Stromal cell of bone marrow (primary cell): ENCODE measurements at places on chromosomes 7 and 10.

DNA sequence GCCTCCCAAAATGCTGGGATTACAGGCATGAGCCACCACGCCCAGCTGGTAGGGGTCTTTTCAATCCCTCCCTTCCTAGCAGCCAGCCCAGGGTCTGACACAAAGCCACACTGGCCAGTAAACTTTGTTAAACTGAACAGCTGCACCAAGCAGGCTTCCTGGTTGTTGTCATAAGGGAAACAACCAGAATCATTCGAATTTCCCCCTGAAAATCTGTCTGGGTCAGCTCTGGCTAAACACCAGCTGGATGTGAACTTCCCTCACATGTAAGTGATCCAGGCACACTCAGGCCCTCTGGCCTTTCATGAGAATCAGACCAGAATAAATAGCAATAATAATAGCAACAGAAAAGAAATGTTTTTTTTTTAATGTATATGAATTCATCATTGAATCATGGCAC, 7.4 kb downstream of the IMPDH1 start:
- DNase-seq = no peak

DNA sequence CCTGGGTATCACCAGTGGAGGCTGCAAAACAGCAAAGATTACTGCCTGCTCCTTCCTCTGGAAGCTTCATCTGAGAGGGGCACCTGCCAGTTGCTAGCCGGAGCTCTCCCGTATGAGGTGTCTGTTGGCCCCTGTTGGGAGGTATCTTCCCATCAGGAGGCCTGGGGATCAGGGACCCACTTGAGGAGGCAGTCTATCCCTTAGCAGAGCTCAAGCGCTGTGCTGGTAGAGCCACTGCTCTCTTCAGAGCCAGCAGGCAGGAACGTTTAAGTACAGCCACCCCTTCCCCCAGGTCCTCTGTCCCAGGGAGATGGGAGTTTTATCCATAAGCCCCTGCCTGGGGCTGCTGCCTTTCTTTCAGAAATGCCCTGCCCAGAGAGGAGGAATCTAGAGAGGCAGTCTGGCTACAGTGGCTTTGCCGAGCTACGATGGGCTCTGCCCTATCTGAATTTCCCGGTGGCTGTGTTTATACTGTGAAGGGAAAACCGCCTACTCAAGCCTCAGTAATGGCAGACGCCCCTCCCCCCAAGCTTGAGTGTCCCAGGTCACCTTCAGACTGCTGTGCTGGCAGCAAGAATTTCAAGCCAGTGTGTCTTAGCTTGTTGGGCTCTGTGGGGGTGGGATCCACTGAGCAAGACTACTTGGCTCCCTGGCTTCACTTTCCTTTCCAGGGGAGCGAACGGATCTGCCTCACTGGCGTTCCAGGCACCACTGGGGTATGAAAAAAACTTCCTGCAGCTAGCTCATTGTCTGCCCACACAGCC, 19.6 kb downstream of the SEMA3E start:
- no peak for DNase-seq

GRCh38 chr10:36489611-36490228, 635.7 kb upstream of the ANKRD30A start:
- peak; percentile 93 for DNase-seq

- no peak for DNase-seq
Observed at GRCh38 chr10:45257600-45257999, 57.8 kb downstream of the OR13A1 start.

- no peak for DNase-seq
Observed at GRCh38 chr10:59830601-59831259, 75.6 kb downstream of the CCDC6 start.

DNA sequence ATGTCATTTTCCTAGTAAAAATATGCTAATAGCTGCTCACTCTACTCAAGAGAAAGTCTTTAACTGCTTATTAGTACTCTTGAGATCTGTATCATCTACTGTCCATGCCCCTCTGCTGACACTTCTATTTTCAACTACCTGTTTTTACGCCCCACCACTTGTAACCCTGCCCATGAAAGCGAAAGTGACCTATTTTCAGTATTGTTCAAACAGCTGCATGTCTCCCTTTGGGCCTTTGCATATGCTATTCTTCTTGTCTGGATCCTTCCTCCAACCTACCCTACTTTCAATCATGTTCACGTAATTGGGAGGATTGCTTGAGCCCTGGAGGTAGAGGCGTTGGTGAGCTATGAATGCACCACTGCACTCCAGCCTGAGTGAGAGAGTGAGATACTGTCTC, 1481.3 kb downstream of the GATA3 start:
- no peak for DNase-seq

DNA sequence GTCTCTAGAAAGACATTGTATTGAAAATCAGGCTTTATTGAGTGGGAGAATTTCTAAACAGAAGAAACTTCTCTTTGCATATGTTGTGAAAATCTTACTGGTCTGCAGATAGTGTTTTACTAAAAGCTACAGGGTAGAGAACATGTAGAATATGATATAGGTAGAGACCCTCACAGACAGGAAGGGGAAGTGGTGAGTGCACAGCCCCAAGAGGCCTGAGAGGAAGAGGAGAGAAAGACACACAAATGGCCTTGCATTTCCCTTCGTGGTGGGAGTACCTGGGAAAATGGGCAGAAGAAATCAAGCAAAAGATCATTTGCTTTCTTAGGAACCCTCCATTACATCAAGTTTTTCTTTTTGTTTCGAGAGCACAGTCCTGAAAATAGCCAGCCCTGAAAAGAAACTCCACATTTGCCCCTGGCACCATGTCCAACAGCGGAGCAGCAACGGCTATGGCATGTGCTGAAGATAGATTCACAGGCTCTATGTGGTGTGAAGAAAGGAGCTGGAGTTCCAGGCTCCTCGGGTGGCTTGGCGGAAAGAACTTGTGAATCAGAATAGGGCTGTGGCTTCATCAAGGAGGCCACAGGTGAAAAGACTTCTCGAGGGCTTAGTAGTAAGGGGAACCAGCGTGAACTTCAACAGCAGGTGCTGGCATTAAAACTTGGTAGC, 143.5 kb downstream of the CALCR start:
- DNase-seq = no peak

- no peak for DNase-seq
Observed at GRCh38 chr7:140231771-140232491, 55.1 kb upstream of the KDM7A start.

DNA sequence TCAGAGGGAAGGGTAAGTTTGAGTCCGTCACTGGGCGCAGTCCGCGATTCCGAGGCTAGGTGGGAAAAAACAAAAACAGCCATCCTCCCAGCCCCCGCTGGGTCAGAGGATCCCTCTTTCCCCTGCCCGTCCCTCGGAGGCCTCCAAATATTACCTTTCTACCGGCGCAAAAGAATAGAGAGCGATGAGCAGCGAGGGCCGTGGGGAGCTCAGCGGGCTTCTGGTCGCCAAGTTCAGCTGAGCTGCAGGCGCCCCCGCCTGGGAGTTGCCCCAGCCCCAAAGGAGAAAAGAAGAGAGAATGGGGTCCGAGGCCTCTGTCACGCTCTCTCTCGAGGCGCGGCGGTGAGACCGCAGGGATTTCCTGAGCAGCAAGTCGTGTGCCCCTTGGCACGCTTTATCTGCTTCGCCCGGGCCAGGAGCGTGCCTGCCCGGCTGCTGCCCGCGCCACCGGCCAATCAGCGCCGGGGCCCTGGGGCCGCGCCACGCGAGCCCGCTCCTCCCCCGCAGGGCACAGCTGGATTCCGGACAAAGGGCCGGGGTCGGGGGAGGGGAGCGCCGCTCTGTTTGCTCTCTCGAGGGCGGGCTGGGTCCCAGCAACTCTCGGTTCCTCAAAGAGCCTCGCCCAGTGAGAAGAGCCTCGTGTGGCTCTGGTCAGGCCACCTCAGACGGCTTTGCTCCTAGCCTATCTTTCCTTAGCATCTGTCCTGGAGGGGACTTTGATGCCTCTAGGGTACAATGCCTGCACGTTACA, at the start of gene NEUROG3:
NEUROG3 (minus strand) TSS at position 367 of the 751 bp plus-strand sequence. CDS start 379 bp downstream, outside the sequence.
- no peak for DNase-seq

DNA sequence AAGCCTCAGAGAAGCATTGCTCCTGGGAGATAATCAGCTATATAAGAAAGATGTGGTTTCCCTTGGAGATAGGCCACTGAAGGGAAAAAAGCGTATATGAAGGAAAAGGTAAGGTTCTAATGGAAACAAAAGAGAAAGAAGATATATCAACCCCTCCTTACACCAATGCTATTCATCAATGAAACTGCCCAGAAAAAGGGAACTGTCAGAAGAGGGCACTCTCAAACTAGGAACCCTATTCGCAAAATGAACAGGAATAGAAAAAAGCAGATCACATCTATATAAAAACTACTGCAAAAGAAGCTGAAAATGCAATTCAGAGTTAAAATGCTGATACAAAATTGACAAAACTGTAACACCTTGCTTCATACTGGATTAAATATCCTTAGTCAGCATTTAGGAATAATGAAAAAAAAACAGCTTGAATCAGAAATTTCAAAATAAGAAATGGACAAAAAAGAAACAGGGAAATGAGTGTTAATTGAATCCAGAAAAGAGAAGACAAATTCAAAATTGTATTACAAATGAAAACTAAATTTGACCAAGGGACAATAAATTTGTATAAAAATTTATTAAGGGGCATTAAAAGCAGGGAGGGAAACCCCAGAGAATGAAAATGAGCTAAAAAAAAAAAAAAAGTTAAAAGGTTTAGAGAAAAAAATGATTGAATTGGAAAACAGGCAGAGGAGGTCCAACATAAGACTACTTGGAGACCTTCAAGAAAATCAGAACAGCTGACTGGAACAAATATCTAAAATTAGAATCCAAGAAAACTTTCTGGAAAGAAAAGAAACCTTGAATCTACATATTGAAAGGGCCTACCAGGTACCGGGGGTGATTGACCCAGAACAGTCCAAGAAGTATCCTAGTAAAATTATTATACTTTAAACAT, 17.9 kb downstream of the NHLRC2 start:
- DNase-seq = no peak

DNA sequence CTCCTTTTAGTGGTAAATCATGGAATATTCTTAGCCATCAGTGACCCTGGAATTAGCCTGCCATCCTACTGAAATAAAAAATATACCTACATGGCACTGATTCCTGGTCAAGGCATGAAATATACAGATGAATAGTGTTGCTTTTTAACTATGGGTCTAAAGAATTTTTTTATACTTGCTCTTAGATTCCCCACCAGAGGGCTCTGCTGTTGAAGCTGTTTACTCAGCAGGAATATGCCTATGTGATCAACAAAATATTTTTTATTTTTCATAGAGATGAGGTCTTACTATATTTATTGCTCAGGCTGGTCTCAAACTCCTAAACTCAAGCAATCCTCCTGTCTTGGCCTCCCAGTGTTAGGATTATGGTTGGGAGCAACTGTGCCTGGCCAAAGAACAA, 13.5 kb downstream of the ZC3HC1 start:
- DNase-seq = no peak

GRCh38 chr10:7117806-7118674, 292.8 kb downstream of the SFMBT2 start:
- DNase-seq = no peak

DNA sequence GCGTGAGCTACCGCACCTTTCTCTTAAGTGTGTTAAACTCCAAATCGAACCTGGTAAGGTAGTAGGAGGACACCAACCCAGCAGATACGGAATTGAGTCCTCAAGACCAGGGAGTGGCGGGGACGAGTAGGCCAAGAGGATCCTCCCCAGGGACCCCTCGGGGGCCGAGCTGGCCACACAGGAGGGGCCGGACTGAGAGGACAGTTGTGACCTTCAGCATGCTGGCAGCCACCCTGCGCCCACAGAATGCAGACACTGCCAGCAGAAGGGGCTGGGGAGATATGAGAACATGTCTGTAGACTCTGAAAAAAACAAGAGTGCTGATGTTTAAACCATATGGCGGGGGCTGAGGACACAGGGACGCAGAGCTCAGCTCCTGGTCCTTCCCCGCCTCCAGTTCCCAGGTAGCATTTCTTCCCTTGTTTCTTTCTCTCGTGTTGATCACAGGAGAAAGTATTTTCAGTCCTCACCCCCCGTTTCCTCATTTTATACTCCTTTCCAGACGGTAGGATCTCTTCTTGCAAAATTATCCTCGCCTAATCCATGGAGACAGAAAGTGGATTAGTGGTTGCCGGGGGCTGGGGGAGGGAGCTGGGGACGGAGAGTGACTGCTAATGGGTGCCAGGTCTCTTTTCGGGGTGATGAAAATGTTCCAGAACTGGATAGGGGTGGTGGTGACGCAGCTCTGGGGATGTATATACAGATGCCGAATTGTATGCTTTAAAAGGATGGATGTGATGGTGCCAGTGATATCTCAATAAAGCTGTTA, 11.5 kb upstream of the UNCX start:
- no peak for DNase-seq

DNA sequence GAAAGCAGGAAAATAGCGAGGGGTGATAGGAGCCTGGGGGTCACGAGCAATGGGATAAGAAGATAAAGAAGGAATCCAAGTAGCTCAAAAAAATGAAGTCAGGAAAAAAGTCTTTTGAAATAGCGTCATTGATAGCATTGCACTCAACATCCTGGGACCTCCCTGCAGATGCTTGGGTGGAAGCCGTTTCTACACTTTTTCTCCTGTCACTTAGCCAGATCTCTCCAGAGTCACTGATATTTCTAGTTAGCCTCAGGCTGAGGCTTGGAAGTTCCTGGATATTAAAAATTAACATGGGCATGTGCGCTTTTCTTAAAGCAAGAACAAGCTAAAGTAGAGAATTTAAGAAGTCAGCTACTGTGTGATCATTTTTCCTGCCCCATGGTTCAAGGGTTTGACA, 39.5 kb upstream of the CHST15 start:
- DNase-seq = no peak

GRCh38 chr7:85184599-85185423, 2.0 kb downstream of the SEMA3D start:
- DNase-seq = no peak

GRCh38 chr7:39631736-39632308, 8.4 kb downstream of the RALA start:
- DNase-seq = no peak

DNA sequence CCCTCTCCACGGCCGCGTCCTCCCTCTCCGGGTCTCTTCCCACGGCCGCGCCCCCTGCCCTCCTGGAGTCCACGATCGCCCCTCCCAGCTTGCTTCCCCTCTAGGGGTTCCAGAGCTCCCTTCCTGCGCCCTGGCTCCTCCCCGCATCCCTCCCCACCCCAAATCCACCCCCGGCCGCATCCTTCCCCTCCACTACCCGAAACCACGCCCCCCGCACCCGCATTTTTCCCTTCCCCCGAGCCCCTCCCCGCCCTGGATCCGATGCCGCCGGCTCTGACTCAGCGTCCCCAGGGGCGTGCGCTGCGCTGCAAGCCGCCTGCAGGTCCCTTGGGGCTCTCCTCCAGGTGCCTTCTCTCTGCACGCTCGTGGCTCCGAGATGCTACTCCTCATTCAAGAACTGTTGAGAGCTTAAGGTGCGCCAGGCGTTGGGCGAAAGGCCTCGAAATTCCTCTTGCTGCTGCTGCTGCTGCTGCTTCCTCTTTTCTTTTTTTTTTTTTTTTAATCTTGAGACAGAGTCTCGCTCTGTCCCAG, 372 bp upstream of the TMEM130 start:
- DNase-seq = no peak

- no peak for DNase-seq
Observed at GRCh38 chr7:95027234-95027872, 120.0 kb downstream of the PPP1R9A start.

GRCh38 chr7:103711413-103711812, 265.4 kb upstream of the SLC26A5 start:
- no peak for DNase-seq
